SK-N-SH treated with all-trans-retinoic acid at 6 μM for 48 hours (cell line): ENCODE measurements at places on chromosomes 4 and X.
A peak's percentile ranks its signal among the peaks of the same experiment; 100 is the strongest.

- peak; percentile 84 for ATAC-seq
These were observed 33.8 kb downstream of the OTUD6A start for GRCh38 chrX:70096052-70096451.

DNA sequence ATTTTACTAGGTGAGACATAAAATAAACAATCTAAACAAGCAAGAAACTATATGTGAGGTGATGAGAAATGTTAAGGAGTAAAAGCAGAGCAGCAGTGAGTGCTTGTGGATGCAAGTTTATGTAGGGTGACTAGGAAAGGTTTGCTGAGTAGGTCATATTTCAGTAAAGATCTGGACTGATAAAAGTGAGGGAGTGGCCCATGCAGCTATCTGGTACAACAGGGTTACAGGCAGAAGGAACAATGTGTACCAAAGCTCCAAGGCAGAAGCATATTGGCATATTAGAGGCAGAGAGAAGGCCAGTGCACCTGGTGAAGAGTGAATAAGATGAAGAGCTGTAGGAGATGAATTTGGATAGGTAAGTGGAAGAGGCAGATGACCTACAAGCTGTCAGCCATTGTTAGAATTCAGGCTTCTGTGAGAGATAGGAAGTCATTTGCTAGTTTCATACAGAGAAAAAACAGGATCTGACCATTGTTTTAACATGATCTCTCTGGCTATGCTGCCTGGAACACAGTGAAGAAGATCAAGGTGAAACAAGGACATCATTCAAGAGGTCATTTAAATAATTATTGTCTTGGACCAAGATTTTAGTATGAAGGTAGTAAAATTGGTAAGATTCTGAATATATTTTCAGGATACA, 274.6 kb downstream of the ANKRD50 start:
- peak; percentile 58; the same call in 2 of the 3 replicates for ATAC-seq

- ATAC-seq, result no peak
These were observed 15.1 kb upstream of the DCLK2 start for GRCh38 chr4:150063128-150063527.

DNA sequence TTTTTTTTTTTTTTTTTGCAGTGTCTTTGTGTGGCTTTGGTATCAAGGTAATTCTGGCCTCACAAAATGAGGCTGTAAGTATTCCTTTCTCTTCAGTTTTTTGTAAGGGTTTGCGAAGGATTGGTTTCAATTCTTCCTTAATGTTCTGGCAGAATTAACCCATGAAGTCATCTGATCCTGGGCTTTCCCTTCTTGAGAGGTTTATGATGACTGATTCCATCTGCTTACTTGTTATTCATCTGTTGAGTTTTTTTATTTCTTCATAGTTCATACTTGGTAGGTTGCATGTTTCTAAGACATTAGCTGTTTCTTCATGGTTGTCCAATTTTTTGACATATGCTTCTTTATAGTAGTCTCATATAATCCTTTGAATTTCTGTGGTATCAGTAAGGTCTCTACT, 181.4 kb upstream of the PDE5A start:
- no peak for ATAC-seq

DNA sequence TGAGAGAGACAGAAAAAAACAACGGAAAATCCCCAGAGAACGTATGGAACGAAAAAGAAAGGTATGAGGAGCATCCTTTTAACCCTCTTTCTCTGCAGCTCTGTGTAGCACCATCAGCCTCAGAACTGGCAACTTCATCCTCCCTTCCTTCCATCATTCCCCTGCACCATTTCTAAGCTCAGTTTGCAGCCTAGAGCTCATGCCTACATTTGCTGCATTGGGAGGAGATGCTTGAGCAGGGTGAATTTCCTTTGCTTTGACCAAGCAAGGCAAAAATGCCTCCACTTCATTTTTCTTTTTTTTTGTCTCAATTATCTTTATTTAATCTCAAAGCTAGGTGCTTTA, 67.9 kb downstream of the ANK2 start:
- no peak for ATAC-seq

DNA sequence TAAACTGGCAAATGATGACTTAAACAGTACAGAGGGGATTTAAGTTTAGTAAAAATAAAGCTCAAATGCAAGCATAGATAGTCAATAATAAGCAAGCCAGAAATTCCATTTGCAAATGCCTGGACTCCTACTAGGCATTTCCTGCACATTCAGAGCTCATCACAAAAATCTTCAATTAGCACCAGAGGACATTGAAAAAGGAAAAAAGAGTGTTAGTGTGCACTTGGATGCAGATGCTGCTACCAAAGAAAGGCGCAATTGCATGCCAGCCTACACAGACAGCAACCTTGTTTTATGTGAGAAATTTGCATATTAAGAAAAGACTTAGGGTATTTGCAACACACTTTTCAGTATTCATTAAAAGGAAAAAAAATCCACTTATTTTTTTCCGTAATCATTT, 282.1 kb downstream of the GRIA2 start:
- ATAC-seq, result no peak

DNA sequence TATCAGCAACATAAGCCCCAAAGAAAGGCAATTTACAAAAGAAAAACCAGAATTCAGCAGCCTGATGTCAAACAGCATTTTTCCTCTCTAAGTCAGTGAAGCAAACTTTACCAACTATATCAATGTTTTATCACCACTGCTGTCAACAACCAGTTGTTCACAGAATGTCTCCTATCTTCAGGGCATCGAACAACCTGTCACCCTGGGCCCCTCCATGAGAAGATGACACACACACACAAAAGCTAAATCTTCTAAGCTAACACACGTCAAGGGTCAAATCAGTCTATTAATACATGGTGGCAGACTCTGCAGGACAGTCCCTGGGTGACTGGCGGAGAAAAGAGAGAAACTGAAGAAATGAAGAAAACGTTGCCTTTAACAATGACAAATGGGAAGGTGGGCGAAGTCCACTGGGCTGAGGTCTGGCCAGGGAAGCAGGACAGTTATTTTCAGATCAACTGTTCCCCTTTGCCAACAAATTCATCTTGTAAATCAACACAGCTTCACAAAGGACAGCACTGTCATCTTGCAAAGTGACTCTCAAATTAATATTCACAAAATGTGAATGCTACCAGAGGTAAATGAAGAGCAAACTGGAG, 13.0 kb downstream of the FAT1 start:
- no peak for ATAC-seq

- ATAC-seq, result no peak
These were observed 195.7 kb downstream of the GPAT3 start for GRCh38 chr4:83731609-83732008.

DNA sequence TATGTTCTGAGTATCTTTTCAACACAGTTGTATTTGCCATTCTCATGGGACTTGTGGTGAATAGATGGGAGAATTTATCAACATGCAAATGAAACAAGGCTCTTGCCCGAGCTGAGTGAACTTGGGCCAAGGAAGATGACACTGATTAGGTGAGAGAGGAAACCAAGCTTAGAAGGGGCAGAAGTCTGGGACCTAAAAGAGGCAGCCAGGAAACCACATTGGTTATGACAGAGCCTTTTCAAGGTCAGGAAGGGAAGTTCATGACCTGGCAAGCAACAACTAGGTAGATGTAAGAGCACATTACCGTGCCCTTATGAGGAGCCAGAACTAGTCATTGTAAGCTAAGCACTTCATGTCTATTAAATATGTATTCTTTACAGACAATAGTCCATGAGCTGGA, 590.3 kb downstream of the PACRGL start:
- no peak for ATAC-seq

- peak; percentile 67 for ATAC-seq
These were observed 23.0 kb downstream of the GAB3 start for GRCh38 chrX:154727871-154728270.

DNA sequence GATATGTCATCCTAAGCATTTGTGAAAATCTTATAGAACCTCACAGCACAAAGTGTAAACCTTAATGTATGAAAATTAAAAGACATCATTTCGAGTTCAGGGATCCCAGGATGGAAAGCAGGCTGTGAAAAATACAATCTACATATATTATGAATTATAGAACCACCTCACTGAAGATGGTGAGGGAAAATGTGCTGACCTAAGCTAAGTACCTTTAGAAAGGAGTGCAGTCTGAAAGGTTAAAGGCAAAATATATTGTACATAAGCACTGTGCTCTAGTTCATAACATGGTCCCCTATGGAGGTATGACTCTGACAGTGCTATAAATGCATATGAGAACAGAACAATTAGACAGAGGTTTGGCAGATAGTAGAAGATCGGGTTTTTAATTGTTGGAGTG, 368.6 kb downstream of the TMA16 start:
- ATAC-seq, result no peak

DNA sequence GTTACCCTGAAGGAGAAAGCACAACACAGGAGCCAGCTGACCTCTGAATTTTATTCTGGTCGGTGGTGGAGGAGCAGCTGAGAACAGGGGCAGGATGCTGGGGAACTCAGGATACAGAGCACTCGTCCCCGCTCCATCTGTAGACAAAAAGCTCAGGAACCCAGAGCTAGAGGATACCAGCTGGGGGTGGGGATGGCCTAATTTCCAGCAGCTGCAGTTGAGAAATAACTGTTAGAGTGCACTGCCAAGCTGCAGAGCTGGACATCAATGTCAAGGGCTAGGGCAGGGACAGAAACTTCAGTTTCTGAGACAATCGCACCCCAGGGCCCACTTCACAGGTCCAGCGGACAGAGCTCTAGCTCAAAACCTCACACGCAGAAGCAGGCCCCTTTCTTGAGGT, 122.1 kb upstream of the GUCY1A1 start:
- no peak for ATAC-seq

- ATAC-seq, result no peak
These were observed 34.5 kb downstream of the ELF4 start for GRCh38 chrX:130075777-130076176.

- ATAC-seq, result no peak
These were observed 38.9 kb upstream of the TLL1 start for GRCh38 chr4:165834116-165834515.

DNA sequence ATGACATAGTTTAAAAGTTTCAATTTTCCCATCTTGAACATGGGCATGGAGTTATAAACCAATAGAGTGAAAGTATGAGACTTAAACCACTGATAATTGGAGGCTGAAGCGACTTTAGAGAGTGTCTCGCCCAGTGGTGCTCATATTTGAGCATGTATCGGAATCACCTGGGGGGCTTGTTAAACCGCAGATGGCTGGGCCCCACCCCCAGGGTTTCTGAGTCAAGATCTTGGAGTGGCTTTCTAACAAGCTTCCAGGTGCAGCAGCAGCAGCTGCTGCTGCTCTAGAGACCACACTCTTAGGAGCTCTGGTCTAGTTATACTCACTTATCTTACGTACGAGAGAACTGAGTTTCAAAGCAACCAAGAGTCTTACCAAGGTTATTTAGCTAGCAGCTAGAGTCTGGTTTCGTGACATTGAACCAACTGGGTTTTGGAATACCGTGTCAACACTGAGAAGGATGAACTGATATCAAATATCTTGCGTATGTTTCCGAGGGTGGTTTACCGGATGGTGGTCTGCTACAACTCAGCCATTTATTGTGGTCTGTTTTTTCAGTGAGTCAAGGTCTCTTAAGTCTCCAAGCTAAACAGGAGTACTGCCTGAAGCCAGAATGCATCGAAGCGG, 5.9 kb downstream of the PHEX start:
- ATAC-seq, result no peak

- no peak for ATAC-seq
These were observed 40.5 kb downstream of the ATG4A start for GRCh38 chrX:108132034-108132433.

- ATAC-seq, result no peak
These were observed 48.7 kb upstream of the KLHL4 start for GRCh38 chrX:87468941-87469340.
